ENCODE measurements at places on chromosomes 7 and 10.

DNA sequence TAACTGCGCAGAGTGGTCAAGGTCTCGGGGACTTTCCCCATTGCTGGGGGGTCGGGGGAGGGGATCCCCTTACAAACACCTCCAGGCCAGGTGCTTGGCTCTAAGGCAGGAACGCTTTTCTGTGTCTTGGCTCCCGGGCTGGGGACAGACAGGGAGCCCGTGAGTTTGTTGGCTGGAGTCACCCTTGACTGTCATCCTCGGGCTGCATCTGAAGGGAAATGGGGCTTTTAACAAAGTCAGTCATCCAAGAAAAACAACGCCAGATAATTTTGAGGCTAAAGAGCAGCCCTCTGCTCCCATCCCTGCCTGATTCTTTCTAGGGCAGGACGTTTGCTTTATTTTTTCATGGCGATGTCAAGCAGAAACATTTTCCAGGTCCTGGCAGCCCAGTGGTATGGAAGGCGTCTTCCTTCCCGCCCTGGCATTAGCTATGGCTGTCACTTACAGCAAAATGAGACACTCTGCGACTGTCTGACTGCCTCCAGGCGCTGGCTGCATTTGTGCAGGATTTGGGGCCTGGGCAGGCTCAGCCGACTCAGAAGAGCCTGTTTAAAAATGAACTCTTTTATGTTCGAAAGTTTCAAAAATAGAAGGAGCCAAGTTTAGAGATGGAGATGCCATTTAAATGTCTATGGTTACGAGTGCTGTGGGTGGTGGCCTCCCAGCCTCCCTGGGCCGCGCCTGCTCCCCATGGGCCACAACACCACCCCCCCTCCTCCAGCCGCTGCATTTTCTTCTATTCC lies 54.7 kb upstream of the TNS3 start:
- no peak for DNase-seq

GRCh38 chr10:52897162-52897561 lies 124.6 kb upstream of the MBL2 start:
- no peak for DNase-seq

DNA sequence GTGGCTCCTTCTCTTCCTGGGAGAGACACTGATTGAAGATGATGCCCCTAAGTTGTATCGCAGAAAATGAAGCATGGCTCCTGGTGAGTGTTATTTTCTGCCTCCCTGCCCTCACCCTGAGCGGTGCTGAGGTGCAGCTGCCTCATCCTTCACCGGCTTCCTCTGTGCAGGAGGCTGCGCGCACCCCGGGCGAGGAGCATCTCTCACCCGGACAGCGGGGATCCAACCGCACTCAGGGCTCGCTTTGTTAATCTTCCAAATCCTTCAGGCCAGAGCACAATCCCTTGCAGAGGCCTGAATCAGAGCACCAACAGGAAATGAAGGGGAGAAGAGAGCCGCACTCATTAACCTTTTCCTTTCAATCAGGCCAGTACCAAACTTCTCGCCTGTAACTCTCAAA lies 910.3 kb downstream of the CCSER2 start:
- DNase-seq: no peak

- DNase-seq: no peak
Measured at GRCh38 chr10:88507826-88508453, 75.2 kb downstream of the RNLS start.

- no peak for DNase-seq
Measured at GRCh38 chr10:49057231-49057880, 58.0 kb downstream of the VSTM4 start.

DNA sequence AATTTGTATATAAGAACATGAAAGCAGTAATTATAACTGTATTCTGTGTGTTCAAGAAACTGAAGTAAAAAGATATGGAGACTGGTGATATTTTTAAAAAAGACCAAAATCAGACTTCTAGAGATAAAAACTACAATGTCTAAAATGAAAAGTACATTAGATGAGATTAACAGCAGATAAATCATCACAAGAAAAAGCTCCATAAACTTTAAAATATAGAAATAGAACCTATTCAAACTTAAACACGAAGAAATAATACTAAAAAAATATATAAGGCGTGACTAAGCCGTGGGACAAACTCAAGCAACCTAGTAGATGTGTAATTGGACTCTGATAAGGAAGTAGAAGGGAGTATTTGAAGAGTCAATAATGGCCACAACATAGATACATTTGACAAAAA lies 189.1 kb upstream of the ZMIZ1 start:
- DNase-seq: no peak

DNA sequence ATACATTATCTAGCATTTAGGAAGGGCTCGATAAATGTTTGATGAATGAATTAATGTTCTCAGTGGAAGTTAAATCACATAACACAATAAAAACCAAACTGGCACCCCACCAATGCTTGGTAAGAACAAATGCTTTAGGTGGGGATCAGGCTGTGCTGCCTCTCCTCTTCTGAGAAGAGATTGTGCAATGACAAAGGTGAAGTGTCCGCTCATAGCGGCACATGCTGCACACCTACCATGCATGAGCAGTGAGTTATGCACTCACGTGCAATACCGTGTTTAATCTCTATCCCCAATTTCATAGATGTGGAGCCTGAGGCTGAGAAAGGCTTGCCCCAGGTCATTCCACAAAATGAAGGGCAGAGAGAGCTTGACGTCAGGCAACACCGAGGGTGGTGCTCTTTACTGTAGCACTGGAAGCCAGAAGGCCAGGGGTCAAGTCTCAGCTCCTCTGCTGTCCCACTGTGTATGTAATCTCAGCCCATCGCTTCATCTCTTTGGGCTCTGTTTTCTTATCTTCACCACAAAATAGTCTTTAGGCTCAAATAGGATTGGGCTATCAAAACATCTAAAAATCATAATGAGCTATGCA lies 72.9 kb upstream of the EFCAB10 start:
- no peak for DNase-seq

- DNase-seq: no peak
Measured at GRCh38 chr10:132477066-132477397, 60.6 kb upstream of the INPP5A start.

GRCh38 chr10:90960355-90960814 lies 39.5 kb upstream of the ANKRD1 start:
- DNase-seq: no peak

DNA sequence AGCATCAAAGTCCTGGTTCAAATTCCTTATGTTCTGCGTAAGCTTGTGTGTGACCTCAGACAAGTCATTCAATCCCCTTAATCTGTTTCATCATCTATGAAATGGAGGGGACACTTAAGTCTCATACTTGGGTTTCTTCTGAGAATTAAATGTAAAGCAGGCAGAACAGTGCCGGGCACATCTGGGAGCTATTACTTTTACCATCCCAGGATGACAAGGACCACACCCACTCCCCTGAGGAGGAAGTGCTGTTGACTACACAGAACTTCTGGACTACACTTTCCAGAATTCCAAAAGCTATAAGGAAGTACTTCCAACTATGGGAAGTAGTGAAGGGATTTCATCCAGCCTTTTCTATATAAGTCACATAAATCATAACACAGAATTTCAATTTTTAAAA lies 294.9 kb downstream of the IPMK start:
- no peak for DNase-seq

DNA sequence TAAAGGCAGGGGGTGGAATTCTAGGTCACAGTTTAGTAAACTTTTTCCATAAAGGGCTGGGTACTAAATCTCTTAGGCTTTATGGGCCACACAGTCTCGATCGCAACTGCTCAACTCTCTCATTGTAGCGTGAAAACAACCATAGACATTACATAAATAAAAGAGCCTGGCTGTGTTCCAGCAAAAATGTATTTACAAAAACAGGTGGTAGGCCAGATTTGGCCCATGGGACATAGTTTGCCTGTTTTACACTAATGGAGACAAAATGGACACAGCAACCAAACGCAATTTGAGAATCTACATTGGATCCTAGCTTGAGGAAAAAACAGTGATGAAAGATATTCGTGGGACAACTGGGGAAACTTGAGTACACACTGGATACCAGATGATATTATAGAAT lies 23.2 kb upstream of the MALSU1 start:
- no peak for DNase-seq

- DNase-seq: no peak
Measured at GRCh38 chr7:35185908-35186731, 67.8 kb downstream of the TBX20 start.

- DNase-seq: no peak
Measured at GRCh38 chr10:131041441-131041840, 270.1 kb downstream of the TCERG1L start.

DNA sequence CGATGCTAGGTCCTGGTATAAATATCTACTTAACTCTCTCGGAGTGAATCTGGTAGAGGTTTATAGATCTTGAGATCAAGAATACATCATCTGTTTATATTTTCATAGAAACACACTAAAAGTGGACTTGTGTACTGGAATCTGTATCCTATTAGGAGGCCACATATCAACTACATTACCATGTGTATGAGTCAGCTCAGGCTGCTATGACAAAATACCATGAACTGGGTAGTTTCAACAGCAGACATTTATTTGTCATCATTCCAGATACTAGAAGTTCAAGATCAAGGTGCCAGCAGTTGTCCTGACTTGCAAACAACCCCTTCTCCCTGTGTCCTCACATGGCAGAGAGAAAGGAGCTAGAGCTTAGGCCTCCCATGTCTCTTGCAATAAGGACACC lies 113.9 kb upstream of the PFKP start:
- no peak for DNase-seq

GRCh38 chr10:5528989-5529701 lies 4.4 kb downstream of the CALML3 start:
- DNase-seq: no peak

DNA sequence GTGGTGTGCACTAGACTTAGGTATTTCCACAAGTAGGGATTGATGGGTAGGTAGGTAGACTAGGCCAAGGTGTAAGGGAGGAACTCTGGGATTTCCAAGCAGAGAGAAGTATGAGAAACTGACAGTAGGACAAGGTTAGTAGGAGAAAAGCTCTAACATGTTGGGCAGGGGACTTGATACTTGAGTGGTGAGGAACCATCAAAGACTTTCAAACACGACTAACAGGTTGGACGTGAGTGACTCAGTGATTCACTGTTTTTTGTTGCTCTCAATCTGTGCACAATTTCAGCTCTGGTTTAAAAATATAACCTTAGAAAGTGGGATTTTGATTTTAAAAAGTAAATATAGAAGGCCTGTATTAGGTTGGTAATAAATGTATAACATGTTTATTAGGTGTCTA lies 44.4 kb downstream of the KLHDC10 start:
- DNase-seq: no peak

DNA sequence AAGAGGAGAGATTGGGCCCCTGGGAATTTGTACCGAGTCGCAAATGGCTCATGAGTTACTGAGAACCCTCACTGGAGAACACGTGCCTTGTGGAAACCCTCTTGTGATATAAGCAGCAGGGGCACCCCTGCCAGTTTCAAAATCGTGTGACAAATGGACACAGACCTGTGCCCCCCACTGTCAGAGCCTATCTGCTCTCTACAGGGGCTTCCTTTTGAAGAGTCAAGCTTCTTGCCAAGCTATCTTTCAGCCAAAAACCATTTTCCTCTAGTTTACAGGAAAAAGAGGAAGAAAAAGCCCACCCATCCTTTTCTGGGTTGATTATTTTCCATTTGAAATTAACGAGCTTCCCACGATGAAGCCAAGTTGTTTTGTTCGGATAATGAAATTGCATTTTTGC lies 64.1 kb upstream of the MPP7 start:
- no peak for DNase-seq

GRCh38 chr10:110348336-110348735 lies 43.6 kb upstream of the SMNDC1 start:
- no peak for DNase-seq

DNA sequence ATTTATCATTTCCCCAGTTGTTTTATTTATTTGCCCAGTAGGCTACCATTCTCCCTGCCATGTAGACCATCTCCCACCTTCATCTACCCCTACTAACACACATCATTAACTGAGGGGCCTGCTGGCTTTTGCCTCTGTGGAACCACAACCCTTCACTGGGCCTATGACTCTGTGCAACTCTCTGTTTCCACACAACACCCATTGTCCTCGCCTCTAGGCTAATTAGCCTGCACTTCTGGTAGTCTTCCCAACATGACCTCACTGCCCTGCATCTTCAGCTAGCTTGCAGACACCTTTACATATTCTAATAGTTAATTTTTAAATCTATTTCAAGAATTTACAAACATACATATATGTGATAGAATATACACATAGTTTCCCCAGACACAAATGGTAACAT lies 7.5 kb downstream of the ANKIB1 start:
- no peak for DNase-seq

GRCh38 chr10:66782776-66783175 lies 143.1 kb upstream of the LRRTM3 start:
- DNase-seq: no peak

GRCh38 chr7:156000601-156001396 lies 188.5 kb upstream of the SHH start:
- DNase-seq: no peak

GRCh38 chr10:66405566-66405965 lies 520.3 kb upstream of the LRRTM3 start:
- no peak for DNase-seq

GRCh38 chr7:20131776-20132175 lies 85.4 kb downstream of the MACC1 start:
- no peak for DNase-seq

- DNase-seq: no peak
Measured at GRCh38 chr7:7565018-7565680, 1.5 kb upstream of the MIOS start.

GRCh38 chr10:17684537-17684936 lies 40.6 kb downstream of the STAM start:
- no peak for DNase-seq

- peak; percentile 1 for DNase-seq
Measured at GRCh38 chr7:112495810-112496462, 15.1 kb downstream of the LSMEM1 start.

DNA sequence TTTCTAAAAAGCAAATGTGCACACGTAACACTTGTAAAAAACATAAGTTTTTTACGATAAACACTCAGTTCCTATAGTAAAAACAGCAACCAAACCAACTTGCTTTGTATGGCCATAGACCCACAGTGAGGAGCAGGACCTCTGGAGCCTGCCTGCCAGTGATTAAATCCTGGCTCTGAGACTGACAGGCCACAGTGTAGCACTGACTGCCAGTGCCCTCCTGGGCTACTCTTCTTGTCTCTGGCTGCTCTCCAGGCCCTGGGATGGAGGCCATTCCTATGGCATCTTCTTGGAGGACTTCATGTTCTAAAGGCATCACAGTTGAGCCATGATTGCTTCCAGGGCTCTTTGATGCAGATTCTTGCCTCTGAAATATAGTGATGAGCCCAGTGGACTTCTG lies 22.7 kb upstream of the TMEM254 start:
- DNase-seq: no peak

DNA sequence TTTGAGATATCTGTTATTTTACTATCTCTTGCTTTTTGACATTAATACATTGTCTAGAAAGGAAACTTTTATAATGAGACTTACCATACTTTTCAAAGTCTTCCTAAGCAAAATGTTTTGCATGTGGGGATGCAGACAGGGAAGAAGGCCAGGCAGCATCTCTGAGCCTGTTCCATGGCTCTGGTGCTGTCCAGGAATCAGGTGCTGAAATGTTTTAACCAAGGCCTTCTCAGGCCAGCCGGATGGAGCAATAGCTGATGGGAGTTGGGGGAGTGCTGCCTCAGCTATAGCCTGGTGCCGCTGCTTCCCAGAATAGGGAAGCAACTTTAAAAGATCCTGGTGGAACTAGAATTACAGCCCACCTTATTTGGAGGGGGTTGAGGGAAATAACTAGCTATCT lies 38.5 kb downstream of the CRTAC1 start:
- no peak for DNase-seq

GRCh38 chr10:75657351-75657750 lies 225.9 kb downstream of the LRMDA start:
- no peak for DNase-seq

Measured in activated naive CD4-positive, alpha-beta T cell (primary cell).